ENCODE measurements at places on chromosomes 6 and 20.
A peak's percentile ranks its signal among the peaks of the same experiment; 100 is the strongest.

- DNase-seq: no peak
Measured at GRCh38 chr6:6942091-6942490, 165.7 kb upstream of the RREB1 start.

DNA sequence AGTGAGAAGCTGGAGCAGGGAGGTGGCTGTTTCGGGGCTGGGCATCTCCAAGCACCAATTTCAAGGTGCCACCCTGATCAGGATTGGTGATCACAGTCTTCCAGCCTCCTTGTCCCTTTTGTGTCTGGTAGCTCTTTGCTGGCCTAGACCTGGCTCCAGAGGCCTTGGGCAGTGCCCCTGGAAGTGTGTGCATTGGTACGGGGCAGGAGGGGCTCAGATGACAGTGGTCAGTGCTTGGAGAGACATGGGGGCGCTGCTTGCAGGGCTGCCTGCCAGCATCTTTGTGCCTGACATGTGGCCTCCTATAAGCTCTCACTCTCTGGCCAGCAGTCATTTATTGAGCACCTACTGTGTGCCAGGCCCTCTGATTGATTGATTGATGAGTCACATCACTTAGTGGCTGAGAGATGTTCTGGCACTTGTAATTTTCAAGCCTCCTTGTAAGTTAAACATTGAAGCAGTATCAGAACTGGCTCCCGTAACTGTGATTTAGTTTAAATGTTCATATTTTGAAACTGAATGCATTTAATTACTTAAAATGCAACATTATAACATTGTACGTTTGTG is 61.7 kb downstream of the BCAS4 start:
- DNase-seq: no peak

DNA sequence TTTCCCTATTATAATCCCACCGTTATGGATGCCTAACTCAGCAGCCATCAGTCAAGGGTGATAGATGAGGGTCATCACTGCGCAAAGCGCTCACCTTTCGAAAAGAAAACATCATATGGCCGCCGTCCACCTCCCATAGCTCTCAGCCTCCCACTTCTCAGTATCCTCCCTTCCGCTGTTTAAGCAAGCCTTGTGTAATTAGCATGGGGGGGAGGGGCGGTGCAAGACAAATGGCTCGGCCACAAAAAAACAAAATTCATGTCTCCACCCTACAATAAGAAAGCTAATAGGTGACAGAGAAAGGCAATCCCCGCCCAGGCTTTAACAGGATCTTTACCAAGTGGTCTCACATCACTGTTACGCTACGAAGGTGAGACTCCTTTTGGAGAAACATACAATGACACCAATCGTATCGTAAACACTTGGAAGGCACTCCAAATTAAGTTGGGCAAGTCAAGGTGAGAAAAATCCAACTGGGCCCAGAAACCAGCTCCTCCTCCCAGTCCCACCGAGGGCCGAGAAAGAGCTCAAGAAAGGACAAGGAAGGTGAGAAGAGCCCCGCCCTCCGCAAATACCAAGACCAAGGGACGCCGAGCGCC is 645 bp downstream of the DDX39B start:
- DNase-seq: peak; percentile 87

GRCh38 chr20:16350465-16350864 is 222.8 kb downstream of the KIF16B start:
- no peak for DNase-seq

DNA sequence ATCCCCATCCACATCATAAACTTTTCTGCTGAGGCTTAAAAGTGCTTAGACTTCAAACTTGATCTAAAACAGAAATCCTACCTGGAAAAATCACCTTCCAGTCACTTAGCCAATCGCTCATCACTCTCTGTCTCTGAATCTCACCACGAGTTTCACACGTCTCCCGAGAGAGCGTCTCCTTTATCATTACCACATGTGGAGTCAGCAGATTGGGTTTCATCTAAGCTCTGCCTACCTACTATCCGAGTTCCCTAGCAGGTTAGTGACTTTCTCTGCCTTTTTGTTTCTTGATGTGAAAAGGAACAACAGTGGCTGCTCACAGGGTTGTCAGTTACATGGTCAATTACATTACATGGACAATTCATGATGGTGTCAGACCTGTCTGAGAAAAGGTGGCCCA is 286.2 kb downstream of the ESR1 start:
- no peak for DNase-seq

DNA sequence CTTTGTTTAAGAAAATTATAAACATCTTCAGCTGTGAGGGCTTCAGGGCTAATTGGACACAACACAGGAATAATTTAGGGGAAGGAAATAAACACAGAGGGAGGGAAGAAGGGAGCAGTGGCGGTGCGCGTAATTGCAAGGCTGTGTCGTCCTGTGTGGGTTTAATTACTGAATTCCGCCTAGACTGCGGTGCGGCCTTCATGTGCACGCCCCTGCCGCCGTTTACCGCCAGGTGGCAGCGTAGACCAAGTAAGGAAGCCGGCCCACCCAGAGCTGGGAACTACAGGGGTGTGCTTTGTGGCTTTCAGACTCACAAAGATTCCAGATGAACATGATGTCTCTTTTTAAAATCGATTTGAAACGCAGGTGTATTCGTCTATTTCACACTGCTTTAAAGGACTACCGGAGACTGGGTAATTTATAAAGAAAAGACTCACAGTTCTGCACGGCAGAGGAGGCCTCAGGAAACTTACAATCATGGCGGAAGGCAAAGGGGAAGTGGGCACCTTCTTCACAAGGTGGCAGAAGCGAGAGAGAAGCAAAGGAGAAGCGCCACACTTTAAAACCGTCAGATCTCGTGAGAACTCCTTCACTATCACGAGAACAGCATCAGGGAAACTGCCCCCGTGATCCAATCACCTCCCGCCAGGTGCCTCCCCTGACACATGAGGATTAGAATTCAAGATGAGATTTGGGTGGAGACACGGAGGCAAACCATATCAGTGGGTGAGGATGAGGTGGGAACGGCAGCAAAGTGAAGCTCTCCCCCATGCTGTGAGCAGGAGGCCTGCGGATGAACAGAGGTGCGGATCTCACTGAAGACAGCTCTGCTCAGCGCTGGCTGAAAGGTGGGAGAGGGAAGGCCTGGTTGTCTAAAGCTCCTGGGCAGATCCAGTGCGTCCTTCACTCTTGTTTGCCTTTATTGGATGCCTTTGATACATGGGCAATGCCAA is 222.0 kb upstream of the PDE10A start:
- DNase-seq: peak; percentile 86

DNA sequence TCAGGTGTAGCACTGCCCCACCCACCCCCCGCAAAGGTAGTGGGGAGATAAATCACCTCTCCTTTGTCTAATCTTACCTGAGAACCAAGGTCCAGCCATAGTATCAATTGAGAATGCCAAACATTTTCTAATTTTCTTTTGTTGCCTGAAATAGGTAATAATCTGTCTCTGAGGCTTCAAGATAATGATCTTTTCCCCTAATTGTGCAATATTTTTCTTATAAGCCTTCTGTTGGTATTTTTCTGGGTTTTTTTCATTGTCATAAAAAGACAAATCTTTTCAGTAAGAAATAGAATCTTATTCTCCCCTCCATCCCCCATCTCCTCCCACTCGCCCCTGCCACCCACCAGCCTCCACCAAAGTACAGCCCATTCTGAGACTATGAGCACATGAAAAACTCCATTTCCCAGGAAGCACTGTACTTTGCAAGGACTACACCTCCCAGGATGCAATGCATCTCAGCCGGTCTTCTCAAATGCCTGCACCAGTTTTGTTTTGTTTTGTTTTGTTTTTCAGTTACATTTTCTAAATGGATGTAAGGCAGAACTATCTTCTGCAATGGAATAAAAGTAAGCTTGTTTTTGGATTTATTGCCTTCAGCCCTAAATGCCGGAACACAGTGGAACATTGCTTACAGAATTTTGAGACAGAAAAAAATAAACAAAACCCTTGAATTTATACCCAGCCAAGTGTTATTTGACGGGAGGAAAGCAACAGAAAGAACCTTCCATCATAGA is 268.0 kb downstream of the TFAP2A start:
- DNase-seq: no peak

- DNase-seq: no peak
Measured at GRCh38 chr6:109695468-109695867, 4.4 kb downstream of the FIG4 start.

- no peak for DNase-seq
Measured at GRCh38 chr6:135464634-135465033, 32.9 kb downstream of the AHI1 start.

GRCh38 chr6:150406948-150407347 is 38.1 kb downstream of the IYD start:
- no peak for DNase-seq

- no peak for DNase-seq
Measured at GRCh38 chr6:166304106-166304505, 4.1 kb downstream of the PRR18 start.

DNA sequence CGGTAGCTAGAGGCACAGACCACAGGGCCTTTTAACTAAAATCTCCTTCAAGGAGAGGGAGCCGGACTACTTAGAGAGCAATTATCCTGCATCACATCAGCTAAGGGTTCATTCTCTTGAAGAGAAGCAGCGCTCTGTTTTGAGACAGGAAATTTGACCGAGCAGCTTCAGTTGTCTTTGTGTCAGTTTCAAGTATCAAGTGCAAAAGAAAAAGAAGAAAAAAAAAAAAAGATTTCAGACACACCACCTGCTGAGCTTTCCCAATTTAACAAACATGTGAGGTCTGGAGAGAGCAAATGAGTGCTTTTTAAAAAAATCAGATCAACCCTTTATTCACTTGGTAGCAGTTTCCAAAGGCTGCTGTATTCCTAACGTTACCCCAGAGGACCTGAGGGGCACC is 273.5 kb upstream of the POU3F2 start:
- no peak for DNase-seq

DNA sequence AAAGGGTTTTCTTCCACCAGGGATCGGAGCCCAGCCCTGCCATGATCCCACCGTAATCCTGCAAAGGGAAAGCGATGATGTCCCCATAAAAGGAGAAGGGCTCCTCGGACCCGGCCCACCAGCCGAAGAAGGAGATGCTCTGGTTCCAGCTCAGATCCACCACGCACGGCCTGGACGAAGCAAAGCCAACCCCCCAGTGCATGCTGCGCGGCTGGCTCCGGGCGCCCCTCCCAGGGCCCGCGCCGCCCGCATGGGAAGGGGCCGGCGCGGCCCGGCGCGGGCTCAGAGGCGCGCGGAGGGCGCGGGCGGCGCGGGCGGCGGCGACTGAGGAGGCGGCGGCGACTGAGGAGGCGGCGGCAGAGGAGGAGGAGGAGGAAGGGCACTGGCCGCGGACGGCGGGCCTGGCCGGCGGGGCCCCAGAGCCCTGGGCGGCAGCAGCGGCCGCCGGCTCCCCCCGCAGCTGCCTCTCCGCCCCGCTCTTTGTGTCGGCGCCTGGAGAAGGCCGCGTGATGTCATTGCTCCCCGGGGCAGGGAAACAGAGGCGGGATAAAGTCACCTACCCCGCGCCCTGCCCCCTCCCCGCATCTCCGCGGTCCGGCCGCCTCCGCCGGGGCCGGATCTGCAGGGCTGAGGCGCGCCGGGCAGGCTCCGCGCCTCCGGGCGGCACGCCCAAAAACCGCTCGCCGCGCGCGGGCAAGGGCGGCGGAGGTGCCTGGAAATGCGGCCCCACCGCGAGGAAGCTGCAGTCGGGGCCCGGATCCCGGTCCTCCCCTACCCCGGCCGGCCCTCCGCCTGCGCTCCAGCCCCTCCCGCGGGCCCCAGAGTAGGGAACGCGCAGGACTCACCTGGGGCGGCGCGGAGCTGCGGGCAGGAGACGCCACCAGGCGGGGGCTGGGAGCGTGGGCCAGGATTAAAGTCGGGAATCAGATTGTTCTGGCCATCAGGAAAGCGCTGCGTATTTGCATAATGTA is at the start of gene FAXC:
Gene FAXC, minus strand, starts transcription at position 504 of the 971 bp plus-strand sequence. Its CDS starts 302 bp downstream, at position 202.
- no peak for DNase-seq

- DNase-seq: no peak
Measured at GRCh38 chr20:46057856-46058598, 29.0 kb downstream of the SLC12A5 start.

DNA sequence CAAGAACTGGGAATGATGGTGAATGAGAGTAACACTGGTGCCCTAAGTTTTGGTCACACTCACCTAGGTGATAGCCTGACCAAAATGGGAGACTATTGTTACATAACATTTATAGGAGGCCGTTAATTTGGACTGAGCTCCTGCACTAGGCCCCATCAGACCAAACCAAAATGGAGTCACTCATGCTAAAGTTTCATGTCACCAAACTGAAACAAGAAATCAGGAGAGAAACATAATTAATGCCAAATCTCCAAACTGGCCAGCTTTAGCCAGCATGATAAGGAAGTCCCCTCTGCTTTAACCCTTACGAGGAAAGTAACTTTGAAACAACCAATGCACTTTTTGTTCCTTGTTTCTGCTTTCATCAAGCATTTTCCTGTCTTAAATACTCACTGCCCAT is 110.9 kb upstream of the SLC22A16 start:
- DNase-seq: no peak

DNA sequence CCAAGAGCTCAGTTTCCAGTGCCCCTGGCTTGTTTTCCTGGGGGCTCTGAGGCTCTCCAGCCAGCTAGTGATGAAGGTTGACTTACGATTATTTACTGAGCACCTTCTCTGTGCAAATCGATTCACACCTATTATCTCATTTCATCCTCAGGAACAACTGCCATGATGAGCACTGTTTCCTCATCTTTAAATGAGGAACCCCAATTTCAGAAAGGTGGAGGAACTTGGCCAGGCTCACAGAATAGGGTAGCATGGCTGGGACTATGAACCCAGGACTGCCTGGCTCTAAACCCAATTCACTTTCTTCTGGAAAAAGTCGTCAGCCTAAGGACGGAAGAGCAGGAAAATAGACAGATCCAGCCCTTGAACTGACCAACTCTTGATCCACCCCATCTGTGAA is 3.5 kb upstream of the BPI start:
- DNase-seq: peak; percentile 31

- no peak for DNase-seq
Measured at GRCh38 chr20:64224351-64225170, 31.0 kb upstream of the PCMTD2 start.

GRCh38 chr6:75494290-75494689 is 690 bp upstream of the FILIP1 start:
- DNase-seq: no peak

DNA sequence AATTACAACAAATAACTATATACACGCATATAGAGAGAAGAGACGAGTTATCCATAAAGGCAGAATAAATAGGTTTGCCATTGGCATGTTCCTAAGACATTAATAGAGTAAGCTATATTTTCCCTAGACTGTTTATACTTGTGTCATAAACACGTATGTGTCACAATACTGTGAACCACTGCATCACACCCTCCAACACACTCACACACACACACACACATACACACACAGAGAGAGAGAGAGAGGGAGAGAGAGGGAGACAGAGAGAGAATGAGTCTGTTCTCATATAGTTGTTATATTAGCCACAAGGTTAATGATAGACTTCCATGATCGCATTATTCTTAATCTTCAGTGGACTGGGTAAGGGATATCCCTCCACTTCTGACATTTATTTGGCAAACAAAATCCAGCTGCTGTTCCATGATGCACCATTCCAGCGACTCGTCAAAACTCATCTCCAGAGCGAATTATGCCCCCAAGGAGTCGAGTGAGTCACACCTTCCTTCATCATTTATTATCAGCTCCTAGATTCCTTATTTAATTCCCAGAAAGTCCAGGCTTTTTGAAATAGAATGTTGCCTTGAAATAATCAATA is 82.8 kb upstream of the HIVEP1 start:
- no peak for DNase-seq
